Activated T-helper 1 cell treated with anti-CD3 and anti-CD28 coated beads, Interleukin-12 subunit alpha, Interleukin-12 subunit beta, Interleukin-2, Interleukin-4 antibody, amounts not matched to agents 30 ng/mL and 10 ng/mL and 1 ng/mL, durations not matched to agents 14 hours and 24 hours and 36 hours (primary cell): ENCODE measurements at places on chromosomes 13 and 19. TPM values are rescaled to one million over a fixed set of nuclear protein-coding genes. Genes with fewer than 3 reads are reported as not detected.

DNA sequence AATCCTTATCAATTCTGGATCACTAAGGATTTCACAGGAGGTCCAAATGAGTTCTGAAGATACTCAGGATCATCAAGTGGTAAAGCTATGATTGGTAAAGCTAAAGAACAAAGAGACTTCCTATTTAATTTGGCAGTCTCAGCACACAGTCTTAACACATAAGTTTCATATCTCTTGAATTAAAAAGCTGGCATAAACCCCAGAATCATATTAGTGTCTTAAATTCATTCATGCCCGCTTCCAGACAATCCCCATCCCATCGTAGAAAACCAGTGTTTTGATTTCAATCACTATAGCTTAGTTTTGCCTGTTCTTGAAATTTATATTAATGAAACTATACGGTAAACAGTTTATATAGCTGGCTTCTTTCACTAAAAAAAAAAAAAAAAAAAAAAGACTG is 278.7 kb downstream of the DIAPH3 start:
- no peaks in the 10 kb centered on the region for H3K27me3 ChIP-seq
- no peak overlapping the region for H3K4me3 ChIP-seq
- no peaks in the 10 kb centered on the region for H3K4me1 ChIP-seq
- DNase-seq, result no peak
- H3K36me3 ChIP-seq, result peaks cover 2% of the 10 kb centered on the region

DNA sequence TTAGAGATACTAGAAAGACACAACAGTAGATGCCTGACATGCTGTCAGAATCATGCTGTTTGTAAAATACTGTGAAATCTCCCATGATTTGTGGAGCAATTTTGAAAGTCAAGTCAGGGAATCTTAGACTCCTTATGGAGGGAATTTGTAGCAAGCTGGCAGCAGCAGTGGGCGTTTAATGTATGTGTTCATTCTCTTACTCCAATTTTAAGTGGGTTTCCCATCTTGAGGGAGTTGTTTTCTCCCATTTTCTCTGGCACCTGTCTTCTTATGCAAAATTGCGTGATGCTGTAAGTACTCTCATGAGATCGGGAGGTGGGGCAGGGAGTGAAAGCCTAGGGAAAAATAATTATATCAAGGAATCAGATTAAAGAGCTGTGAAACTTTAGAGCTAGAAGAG is 16.0 kb upstream of the GTF2F2 start:
- no peak overlapping the region for H3K27ac ChIP-seq
- no peaks in the 10 kb centered on the region for H3K36me3 ChIP-seq
- peaks cover 4% of the 10 kb centered on the region for H3K27me3 ChIP-seq

DNA sequence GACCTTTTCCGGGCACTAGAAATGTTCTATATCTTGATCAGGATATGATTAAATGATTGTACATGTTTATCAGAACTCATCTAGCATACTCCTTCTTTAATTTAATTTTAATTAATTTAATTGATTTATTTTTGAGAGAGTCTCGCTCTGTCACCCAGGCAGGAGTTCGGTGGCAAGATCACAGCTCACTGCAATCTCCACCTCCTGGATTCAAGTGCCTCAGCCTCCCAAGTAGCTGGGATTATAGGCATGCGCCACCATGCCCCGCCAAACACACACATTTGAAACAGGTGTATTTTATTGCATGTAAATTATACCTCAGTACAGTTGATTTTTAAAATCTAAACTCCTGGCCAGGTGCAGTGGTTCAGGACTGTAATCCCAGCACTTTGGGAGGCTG is 17.4 kb upstream of the BCL3 start:
- H3K27me3 ChIP-seq, result peaks cover 9% of the 10 kb centered on the region
- no peak overlapping the region for H3K27ac ChIP-seq
- H3K4me1 ChIP-seq, result peaks cover 16% of the 10 kb centered on the region
- no peak overlapping the region for H3K4me3 ChIP-seq
- H3K36me3 ChIP-seq, result no peaks in the 10 kb centered on the region

DNA sequence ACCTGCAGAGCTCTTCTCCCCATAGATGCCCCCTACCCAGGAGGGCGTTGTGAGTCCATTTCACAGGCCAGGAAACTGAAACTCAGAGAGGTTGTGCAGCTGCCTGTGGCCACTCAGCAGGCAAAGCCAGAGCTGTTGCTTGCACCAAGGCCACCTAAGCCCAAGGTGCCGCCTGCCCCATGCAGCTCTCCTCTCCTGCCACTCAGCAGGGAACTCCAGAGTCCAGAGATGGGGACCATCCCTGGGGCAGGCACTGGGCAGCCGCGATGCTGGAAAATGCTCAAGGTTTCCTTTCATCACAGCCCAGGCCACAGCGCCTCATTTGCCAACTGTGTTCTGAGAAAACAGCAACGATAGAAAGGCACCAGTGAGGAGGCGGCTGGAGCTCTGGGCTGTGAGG is 41.0 kb upstream of the PEPD start:
- H3K36me3 ChIP-seq, result no peaks in the 10 kb centered on the region
- no peak overlapping the region for H3K4me3 ChIP-seq
- H3K27ac ChIP-seq, result no peak overlapping the region
- no peaks in the 10 kb centered on the region for H3K27me3 ChIP-seq

Gene RASIP1
- 0.44 and 0.88 TPM in 2 replicates for total RNA-seq
